Fibroblast of lung (primary cell): ENCODE measurements at places on chromosomes 1 and 21.
A peak's percentile ranks its signal among the peaks of the same experiment; 100 is the strongest.

DNA sequence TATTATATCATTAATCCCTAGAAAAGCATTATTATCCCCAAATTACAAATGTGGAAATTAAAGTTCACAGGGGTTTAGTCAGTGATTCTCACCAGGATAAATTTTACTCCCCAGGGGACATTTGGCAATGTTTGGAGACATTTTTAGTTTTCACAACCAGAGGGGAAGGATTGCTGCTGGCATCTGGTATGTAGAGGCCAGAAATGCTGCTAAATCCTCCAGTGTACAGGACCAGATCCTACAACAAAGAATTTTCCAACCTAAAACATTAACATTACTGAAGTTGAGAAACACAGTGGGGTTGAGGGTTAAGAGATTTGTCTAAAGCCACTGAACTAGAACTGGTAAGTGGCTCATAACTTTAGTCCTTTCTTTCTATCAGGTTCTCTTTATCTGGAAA is 162.0 kb upstream of the SYT6 start:
- DNase-seq: no peak

DNA sequence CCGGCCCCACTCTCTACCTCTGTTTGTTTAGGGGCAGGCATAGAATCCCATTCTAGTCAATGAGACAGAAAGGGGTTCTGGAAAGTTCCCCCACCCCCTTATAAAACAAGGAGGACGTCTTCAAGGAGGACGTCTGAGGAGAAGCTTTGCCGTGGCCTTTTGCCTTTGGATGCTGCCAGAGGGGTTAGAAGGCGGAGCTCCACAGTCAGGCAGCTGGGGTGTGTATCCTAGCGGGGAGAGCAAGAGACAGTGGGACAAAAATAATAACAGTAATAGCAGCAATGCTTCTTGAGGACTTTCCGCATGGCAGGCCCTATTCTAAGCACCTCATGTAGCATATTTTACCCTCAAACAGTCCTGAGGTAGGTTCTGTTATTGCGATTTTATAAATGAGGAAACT is 48.2 kb upstream of the TENT5B start:
- DNase-seq: no peak

DNA sequence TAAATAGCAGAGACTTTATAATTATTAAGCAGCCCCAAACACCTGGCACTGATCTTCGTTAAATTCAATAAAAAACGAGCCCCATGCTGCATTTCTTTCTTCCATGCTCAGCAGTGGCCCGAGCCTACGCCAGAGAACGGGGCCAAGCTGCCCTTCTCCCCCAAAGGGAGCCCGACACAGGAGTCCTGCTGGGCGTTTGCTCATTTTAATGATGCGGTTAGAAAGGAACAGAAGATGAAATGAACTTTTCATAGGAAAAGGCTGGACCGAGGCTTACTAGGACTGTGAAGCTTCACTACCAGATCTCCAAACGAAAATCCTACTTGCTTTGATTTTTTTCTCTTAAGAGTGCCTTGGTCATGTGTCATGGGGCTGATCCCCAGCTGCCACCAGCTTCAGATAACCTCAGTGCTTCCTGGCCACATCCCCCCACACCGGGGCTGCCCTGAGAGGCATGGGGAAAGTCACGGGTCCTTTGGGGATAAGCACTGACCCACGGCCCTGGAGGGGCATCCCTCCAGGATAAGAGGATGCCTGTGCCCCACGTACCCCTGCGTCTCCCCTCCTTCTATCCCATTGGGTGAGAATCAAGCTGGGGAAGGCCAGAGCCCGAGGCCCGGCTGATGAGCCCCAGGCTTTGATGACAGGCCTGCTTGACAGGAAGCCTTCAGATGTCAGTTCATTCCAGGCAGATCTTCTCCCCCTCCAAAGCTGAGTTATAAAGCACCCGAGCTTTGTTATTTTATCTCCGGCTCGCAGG is 34.2 kb downstream of the PGBD5 start:
- no peak for DNase-seq

GRCh38 chr1:184791550-184791900 is 36.9 kb upstream of the EDEM3 start:
- DNase-seq: peak; percentile 64

- DNase-seq: peak; percentile 43
These were observed 1.7 kb upstream of the RIPK4 start for GRCh38 chr21:41768437-41769042.

DNA sequence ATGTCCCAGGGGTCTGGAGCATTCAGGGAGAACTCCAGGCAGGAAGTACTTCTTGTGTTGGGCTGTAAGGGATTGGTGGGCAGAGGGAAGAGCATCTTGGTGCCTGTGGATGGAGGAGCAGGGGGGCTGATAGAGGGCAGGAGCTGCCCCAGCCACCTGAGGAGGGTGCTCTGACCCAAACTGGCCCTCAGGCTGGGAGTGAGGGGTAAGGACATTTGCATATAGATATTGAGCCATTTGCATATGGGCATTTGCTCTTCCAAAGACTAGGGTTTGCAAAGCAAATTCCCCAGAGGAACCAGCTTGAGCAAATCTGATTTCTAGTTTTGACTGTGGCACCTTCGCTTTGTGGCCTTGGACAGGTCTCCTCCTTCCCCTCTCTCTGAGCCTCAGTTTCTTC is 18.2 kb downstream of the ZNF362 start:
- DNase-seq: no peak

DNA sequence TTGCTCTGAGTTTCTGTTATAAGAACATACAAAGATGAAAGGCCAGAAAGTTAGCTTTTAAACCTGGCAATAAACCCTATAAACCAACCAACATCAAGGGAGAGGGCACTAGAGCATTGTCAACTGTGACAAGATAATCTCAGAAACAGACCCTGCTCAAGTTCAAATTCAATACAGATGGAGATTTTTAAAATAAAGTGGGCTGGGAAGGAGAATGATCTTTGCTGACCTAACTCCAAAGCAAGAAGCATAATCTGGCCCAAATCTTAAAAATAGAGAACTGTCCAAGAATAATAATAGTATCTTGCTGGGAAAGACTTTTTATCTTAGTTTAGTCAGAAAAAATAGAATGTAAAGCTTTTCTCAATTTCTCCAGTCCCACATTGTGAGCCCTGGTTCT is 485.5 kb downstream of the DISC1 start:
- no peak for DNase-seq

DNA sequence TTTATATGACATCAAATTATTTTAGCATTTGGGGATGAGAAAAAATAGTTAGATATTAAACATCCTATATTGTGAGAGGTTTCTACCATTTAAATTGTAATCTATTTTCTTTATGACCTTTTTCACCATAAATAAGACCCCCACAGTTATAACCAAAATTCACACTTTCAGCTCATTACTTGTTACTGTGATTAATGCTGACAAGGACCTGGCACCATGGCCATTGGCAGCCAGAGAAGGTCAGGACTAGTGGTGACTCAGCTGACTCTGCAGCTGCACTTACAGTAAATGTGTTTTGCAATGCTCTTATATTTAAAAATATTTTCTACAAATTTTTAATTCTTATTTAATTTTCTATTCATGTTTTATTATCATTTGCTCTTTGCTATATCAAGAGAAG is 133.3 kb upstream of the C1orf105 start:
- peak; percentile 89 for DNase-seq

- DNase-seq: no peak
These were observed 157.1 kb downstream of the KCNT2 start for GRCh38 chr1:196451103-196451502.

GRCh38 chr1:31570228-31570627 is 6.1 kb upstream of the TINAGL1 start:
- no peak for DNase-seq

DNA sequence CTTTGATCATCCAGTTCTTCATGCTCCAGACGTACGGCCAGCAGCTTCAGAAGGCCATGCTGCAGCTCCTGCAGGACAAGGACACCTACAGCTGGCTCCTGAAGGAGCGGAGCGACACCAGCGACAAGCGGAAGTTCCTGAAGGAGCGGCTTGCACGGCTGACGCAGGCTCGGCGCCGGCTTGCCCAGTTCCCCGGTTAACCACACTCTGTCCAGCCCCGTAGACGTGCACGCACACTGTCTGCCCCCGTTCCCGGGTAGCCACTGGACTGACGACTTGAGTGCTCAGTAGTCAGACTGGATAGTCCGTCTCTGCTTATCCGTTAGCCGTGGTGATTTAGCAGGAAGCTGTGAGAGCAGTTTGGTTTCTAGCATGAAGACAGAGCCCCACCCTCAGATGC is 32.5 kb downstream of the MX1 start:
- no peak for DNase-seq

DNA sequence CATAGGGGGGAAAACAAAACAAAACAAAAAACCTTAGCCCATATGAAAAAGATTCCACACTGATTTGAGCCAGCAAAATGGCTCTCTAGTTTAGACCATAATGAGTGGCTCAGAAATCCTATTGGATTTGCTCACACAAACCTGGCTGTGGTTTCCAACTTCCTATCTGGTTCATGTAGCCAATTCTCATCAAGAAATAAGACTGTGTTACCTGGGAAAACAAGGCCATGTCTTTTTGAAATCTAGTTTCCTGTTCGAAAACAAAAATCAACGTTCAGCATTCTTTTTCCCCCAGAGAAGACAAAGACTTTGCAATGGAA is 69.2 kb downstream of the TBX15 start:
- no peak for DNase-seq

DNA sequence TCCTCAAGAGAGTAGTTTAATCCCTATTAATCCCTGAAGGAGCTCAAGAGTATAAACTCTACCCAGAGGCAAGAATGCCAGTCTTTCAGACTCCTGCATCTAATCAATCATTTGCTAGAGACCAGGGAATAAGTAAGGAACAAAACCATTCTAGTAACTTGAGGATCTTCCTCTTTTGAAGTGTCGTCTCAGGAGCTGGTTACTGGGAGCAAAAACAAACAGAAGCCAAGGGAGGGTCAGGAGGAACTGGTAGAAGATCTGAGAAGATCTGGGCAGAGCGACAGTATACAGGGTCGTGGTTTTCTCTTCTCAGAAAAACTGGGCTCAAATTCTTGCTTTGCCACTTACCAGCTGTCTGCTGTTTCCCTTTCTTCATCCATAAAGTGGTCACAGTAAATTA is 69.3 kb downstream of the RPS6KA1 start:
- no peak for DNase-seq

GRCh38 chr1:112803906-112804762 is 89.0 kb upstream of the PPM1J start:
- peak; percentile 54 for DNase-seq

DNA sequence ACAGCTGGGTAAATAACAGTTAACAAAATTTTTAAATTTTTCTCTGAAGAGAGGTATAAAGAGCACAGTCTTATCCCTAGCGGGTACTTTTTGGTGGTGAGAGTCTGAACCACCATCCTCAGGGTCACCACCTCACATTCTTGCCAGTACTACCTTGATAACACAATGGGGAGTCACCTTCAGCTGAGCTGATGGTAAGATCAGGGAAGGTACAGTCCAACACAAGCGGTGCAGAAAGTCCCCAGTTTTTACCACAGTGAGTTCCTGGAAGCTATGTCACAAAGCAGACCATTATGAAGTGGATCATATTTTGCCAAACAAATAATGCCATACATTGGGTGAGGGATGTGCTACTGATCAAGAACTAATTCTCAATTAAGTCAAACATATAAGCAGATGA is 176.9 kb downstream of the FASLG start:
- DNase-seq: no peak

- no peak for DNase-seq
These were observed 730.9 kb downstream of the PTPRU start for GRCh38 chr1:29967261-29967660.

DNA sequence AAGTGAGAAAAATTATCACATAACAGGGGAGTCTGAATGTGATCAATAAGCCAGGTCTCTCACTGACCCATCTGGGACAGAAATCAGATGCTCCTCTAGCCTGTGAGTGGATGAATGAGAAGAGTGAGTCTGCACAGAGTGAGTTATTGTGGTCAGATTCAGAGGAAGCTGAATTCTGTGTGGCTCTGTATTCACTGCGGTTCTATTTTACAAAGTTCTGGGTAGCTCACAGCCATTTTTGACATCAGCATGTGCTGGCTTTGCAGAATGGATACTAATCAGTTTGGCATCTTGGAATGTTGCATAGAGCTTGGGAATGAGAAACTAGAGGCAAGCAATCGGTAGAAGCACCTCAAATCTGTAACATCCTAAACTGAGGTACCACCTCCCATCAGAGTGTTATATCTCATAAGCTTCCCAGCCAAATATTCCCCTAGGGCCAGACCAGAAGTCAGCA is 3.8 kb downstream of the COLGALT2 start:
- DNase-seq: no peak

DNA sequence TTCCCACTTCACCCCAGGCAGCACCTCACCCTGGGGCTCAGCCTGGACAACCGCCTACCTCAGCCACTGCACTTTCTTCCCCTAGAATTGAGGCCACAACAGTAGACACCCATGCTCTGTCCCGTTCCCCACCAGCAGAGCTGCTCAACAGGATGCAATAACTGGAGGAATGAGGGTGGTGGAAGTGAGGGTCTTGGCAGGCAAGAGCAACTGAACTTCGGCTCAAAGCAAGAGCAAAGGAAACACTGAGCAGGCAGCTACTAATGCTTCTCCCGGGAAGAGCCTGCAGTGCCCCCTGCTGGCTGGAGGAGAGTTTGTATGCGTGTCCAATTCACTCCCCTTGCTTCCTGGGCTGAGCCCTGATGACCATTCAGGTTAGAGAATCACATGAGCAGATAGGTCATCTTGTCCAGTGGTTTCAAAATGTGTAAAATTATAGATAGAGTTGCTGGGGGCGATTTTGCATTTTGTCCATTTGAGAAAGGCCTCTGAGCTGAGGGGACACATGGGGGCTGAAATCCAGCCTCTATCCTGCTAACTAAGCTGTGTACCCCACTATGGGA is 13.9 kb downstream of the NT5C1A start:
- DNase-seq: peak; percentile 49

- no peak for DNase-seq
These were observed 103.1 kb downstream of the FAM78B start for GRCh38 chr1:166063701-166064100.

DNA sequence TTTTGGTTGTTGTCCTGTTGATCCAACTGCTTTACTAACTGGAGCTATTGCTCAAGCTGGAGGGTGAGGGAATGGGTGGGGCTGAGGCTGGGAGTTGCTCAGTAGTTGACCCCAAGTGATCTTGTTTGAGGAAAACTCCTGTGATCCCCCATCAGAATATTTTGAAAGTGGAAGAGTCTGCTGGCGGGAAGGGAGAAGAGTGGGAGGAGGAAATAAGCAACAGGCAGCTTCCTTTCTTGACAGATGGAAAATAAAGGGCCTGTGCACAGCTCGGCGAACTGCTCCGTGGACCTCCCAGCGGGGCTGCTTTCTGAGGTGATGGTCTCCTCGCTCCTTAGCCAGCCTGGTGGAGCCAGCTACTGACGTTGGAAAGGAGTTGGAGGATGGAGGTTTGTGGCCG is 199.1 kb upstream of the LMO4 start:
- peak; percentile 52 for DNase-seq

DNA sequence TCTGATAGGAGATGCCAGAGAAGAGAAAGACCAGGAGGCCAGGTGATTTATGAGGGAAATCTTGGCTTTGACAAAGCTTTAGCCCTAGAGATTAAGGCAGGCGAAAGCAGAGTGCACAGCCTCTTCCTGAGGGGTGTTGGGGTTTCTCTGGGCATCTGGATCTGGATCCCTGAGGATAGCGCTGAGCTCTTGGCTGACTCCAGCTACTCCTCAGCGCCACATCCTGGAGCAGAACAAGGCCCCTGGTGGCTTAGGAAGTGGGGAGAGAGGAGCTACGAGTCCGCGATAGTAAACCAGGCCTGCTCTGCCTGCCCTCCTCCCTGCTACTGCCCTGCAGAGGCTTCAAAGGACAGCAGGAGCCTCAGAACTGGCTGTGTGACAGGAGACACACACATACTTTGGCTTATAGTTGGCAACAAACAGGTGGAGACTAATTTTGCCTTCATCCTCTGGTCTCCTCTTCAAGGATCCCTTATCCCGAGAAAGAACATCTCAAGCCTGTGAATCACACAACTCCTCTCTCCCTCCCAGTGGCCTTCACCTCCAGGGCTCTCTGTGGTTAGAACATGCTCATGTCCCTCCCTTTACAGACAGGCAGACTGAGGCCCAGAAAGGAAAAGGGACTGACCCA is 66.9 kb downstream of the TRABD2B start:
- no peak for DNase-seq
